Activated CD4-positive, alpha-beta T cell treated with anti-CD3 and anti-CD28 coated beads for 48 hours (primary cell): ENCODE measurements at places on chromosomes 6 and 20.

DNA sequence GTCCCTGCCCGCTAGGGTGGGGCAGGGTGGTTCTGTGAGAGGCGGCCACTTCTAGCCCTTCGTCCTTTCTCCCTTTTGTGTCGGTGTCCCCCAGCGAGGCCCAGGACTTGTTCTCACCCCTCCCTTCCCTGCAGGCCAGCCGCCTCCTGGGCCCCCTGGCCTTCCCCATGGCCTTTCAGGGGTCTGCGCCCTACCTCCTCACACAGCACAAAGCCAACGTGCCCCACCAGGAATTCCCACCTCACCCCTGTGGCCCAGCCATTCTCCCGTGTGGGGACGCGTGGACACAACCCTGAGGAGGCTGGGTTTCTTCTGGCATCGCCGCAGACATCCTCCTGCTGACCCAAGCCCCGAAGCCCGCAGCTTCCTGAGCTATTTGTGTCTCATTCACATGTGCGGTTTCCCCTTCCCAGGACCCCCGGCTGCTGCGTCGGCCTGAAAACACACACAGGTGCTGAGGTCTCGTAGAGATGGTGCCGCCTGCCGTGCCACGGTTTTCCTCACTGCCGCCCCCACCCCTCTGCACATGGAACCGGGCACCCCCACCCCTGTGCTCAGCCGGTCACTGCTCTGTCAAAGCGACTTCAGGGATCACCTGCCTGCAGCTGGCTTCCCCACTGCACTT, 375.8 kb downstream of the CDH4 start:
- no peak for DNase-seq

DNA sequence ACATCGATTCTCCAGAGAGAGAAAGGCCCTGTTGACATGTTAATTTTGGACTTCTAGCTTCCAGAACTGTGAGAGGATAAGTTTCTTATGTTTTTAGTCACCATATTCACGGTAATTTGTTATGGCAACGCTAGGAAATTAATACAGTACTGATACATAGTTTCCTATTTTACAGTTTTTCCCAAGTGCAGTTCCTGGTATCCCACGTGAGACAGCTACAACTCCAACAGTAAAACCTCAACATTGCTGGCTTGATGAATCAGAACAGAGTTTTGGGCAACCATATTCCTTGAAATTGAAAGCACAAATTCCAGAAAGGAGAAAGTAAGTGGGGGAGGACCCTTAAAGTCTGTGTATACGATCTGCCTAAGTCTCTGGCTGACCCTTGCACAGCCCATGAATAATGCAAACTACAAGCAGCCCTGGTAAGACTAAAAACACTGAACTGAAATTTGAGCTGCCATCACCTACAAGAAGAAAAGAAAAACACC, 505.1 kb upstream of the NRSN1 start:
- DNase-seq = no peak

DNA sequence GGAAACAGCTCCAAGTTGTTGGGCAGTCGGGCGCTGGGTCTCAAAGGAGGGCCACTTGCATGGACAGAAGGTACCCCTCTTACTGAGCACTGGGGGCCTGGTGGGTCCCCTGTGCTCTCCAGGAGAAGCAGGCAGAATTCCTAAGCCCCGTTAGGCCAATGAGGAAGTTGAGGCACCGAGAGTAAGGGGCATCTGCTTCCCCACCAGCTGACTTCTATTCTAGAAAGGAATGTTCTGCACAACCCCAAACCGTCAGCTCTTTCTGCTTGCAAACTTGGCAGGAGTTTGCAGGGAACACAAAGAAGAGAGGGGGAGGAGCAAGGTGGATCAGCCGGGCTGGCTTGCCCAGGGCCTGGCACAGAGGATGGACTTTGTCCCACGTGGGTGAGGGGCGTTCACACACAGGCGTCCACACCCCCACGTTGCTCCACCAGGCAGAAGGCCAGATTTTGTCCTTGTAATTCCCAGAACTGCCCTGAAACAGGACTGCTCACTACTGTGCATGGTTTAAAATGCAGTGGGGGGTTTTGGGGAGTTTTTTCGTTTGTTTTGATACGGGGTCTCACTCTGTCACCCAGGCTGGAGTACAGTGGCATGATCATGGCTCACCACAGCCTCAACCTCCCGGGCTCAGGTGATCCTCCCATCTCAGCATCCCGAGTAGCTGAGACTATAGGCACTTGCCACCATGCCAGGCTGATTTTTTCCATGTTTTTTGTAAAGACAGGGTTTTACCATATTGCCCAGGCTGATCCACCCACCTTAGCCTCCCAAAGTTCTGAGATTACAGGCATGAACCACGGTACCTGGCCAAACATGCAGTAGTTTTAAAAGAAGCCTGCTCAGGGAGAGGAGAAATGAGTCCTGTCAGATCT, 93.3 kb downstream of the SNX5 start:
- no peak for DNase-seq

DNA sequence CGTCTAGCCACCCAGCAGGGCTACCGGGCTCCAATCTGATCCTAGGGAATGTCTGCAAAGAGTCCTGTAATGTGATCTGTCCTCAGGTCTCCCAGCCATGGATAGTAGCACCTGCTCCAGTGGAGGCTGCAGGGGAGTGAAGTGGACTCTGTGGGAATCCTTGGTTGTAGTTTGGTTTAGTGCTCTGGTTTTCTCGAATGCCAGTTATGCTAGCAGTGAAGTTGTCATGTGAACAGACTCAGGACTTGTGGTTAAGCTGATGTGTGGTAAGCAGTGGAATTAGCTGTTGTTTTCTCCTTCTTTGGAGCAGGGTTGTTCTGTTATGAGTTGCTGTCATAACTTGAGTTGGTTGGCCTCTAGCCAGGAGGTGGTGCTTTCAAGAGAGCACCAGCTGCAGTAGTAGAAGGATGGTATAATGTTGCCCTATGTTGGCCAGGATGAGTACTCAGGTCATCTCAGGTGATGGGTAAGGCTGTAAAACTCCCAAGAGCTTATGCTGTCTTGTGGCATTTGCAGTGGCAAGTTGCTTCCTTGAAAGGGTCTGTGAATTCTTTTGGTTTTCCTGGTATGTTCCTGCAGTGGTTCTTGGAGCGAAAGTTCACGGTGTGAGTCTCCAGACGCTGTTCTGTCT, 390.2 kb downstream of the UTRN start:
- peak; percentile 55 for DNase-seq
